Osteoblast (primary cell): ENCODE measurements at places on chromosomes 5 and 9.
A peak's percentile ranks its signal among the peaks of the same experiment; 100 is the strongest.

- DNase-seq, result peak; percentile 96
Observed at GRCh38 chr5:173326501-173326960, 1.7 kb downstream of the STC2 start.

DNA sequence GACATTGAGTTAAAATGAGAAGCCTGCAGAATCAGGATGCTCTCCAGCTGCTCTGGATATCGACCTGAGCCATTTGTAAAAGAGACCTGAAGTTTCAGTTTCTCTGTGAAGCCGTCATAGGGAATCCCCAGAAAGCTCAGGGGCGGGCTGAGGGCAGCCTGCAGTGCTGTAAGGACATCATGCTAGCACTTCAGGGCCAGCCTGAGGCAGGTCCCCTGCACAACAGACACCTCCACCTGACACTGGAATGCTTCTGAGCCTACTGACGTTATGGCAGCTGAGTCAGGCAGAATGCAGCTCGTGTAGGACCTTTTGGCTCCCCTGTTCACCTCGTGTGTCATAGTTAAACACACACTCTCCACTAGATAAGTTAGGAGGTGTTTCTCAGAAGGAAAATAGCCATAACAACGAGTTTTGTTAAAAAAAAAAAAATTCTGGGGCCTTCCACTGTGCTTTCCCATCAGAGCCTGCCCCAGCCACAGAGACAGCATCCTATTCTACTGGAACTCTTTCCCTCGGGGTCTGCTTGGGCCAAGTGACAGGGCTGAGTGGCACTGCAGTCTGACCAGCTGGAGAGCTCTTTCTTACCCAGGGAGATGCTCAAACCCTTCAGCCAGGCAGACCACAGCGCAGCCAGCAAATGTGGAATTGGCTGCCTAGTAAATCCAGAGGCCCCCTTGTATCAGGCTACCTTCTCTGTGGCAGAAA, 354.9 kb downstream of the DIRAS2 start:
- DNase-seq, result no peak

DNA sequence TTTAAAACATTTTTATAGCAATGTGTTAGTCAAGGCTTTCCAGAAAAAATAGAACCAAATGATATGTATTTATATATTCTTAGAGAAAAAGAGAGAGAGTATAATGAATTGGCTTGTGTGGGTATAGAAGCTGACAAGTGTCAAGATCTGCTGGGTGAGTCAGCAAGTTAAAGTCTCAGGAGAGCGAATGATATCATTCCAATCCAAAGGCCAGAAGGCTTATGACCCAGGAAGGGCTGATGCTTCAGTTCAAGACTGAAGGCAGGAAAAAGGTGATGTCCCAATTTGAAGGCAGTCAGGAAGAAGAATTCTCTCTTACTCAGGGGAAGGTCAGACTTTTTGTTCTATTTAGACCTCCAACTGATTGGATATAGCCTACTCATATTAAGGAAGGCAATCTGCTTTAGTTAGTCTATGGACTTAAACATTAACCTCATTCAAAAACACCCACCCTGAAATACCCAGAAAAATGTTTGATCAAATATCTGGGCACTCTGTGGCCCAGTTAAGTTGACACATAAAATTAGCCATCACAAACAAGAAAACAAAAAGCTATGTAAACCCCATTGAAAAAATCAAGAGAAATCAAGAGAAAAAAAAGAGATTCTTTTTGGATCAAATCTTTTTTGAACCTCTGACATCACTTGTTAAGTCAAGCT, 189.6 kb downstream of the PIK3R1 start:
- no peak for DNase-seq

DNA sequence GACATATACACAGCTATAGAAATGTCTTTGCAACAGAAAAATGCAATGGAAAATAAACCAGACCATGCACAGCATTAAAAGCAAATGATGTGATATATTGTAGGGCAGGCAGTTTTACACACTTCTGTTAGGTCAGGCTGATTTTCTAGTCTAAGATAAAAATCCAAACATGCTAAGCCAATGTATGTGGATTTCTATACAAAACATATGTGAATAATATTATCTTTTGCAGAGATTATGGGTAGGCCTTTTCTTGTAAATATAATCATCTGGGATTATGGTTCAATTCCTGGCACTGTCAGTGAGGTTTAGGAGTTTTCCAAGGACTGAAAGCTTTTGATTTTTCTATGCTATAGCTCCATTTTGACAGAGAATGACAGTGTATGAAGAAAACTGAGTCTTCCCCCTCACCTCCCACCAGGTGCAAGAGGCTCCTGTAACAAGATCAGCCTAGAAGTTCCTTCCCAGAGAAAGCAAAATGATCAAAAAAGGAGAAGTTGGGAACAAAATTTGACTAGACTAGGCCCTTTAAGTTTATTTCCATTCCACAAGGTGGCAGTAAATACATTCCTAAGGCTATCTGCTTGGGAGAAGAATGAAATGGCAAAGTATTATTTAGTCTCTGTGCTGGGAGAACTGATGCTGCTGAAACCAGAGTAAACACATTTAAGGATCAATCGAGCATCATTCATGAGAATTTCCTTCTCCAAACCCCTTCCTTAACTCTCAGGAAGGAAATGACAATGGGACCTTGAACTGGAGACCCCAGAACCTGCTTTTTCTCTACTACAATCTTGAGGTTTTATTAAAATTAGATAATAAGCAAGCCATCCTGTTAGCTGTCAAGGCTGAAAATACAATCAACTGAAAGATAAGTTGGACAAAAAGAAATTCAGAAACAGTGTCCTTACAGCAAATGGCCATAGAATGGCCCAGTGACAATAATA, 133.0 kb upstream of the TUT7 start:
- DNase-seq, result peak; percentile 78

- no peak for DNase-seq
Observed at GRCh38 chr5:156031181-156031580, 295.8 kb upstream of the SGCD start.

DNA sequence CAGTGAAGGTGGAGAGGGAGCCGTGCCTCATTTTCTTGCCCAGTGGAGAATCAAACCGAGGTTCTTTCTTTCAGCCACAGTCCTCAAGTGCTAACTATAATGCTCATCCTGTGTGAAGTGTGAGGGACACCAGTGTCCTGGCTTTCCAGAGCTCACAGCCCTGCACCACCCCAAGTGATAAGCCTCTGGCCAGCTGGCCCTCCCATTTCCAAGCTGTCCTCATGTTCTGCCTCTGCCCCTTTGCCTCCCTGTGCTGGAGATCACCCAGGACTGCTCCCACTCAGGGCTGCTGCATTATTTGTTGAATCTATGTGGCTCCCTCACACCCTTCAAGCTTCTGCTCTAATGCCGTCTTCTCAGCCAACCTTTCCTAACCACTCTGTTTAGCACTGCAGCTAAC, 224.5 kb upstream of the TUT7 start:
- DNase-seq, result no peak

GRCh38 chr5:64790210-64790609, 21.5 kb downstream of the CWC27 start:
- peak; percentile 18 for DNase-seq

DNA sequence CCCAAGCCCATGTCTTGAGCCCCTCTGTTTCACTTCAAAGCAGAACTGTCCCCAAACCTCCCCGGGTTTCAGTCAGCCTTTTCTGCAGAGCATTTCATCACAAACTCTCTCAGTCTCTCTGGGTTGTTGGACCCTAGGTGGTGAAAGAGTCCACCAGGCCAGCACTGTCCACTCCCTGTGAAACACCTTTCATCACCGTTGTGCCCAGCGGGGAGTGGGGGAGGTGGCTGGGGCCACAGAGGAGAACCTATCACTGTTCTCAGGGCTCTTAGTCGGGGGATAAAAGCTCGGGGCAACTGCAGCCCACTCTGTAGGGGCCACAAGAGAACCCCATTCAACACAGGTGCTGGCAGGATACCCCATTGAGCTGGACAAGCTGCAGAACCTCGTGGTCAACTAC, 5.4 kb upstream of the RABL6 start:
- DNase-seq, result peak; percentile 57

DNA sequence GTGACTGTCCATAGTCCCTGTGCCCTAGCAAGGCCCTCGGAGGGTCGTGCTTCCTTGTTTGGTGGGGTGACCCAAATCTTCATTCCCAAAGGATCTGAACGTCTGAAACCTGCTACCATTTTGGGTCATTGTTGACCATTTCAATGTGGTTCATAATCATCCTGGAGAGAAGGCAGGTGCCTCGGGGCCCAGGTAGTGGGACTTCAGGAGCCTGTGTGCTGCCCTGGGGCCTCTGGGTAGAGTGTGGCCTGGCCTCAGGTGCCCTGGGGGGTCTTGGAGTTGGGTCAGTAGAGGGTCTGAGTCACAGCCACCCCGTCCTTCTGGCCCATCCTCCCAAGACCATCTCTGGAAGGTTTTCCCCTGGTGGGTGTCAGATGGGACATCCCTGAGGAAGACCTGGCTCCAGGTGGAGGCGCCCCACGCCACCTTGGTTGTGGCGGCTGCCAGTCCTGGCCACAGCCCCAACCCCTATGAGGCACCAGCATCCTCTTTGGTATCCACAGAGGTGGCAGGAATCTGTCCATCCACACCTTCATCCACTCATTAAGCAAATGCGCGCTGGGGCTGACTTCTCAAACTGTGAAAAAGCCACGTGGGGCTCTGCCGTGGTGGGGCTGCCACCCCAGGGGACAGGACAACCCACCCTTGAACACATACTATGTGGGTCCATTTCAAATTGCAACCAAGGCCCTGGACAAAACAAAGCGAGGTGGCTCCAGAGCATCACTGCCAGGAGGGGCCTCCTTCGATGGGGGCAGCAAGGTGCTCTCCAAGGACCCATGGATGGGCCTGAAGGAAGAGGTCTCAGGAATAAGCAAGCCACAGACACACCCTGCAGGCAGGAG, 41.6 kb upstream of the FCN1 start:
- peak; percentile 68 for DNase-seq

GRCh38 chr9:36632892-36633291, 60.2 kb downstream of the MELK start:
- DNase-seq, result no peak

DNA sequence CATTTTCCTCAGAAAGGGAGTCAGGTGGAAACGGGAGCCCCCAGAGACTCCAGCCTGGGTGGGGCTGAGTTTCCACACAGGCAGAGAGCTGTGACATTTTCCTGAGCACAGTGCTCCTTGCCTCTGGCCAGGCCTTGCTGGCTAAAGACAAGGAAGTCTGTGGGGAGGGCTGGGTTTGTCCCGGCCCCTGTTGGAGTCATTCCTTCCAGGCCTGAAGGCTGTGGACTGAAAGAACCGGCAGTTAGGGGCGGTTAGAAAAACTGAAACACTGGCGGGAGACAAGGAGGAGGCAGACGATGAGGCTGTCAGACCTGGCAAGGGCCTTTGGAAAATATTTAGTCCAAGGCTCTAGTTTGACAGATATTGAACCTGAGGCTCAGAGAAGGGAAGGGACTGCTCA, 29.9 kb downstream of the COL15A1 start:
- DNase-seq, result no peak

DNA sequence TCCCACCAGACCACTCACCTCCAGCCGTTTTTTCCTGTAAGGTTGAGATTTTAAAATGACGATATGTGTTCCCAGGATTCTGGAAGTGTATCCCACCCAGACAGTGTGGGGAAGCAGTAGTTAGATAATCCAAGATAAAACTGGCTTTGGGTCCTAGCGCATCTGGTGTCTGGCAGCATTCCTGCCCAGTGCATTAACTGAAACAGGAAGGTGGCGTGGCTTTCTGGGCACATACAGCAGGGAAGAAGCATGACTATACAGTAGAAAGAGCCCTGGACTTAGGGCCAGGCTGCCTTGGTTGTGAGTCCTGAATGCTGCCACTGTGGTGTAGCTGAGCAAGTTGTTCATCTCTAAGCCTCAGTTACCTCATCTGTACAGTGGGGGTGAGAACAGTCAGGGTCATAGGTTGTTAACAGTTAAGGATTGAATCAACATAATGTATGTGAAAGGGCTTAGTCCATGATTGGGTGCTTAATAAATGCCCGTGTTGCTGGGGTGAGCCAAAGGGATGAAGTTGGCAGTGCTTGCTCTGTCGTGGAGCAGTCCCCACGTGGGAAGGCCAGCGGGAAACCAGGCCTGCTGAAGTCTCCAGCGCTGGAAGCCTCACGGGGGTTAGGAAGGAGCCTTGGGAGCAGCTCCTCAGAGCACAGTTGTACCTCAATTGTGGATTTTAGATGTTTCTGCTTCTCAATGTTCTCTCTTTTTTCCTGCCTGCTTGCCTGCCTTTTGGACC, 18.0 kb downstream of the CLTA start:
- DNase-seq, result peak; percentile 82
